Fibroblast of the aortic adventitia (primary cell): ENCODE measurements at places on chromosomes 2 and 18.

GRCh38 chr2:115880558-115880957, 1438.1 kb downstream of the DPP10 start:
- DNase-seq: no peak

DNA sequence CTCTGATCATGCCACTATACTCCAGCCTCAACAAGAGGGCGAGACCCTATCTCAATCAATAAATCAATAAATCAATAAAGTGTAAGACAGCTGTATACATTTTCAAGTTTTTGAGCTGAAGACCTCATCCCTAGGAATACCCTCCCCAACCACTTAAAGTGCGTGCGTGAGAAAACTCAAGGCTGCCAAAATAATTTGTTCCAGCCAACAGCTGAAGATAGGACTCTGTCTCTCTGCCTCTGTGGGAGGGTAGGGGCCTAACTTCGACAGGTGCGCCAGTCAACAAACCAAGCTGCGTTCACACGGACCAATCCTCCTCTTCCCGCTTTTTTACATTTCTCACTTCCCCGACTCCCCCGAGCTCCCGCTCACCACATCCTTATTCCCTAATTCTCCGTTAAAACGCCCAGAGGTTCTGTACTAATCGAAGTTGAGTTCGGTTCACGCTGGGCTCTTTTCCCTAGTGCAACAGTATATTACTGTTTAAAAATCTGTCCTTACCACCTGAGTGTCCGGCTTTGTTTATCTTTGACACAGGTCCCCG, 618 bp downstream of the POLR2D start:
- peak; percentile 6 for DNase-seq

DNA sequence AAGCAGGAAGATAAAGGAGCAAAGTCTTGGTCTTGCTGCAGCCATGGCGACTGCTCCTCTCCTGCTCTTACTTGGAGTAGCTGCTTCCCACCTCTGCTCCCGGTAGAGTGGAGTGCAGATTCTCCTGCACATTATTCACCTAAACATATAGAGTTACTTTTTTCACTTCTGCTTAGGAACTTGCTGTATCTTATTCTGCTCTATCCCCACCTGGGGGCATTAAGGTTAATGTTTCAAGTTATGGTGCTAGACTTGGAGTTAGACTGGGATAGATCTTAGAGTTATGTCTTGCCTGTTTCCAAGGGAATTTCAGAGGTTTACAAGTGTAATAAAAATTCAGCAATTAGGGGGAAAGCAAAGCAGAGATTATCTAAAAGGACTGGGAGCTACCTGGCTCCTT, 144.2 kb downstream of the SETBP1 start:
- no peak for DNase-seq

DNA sequence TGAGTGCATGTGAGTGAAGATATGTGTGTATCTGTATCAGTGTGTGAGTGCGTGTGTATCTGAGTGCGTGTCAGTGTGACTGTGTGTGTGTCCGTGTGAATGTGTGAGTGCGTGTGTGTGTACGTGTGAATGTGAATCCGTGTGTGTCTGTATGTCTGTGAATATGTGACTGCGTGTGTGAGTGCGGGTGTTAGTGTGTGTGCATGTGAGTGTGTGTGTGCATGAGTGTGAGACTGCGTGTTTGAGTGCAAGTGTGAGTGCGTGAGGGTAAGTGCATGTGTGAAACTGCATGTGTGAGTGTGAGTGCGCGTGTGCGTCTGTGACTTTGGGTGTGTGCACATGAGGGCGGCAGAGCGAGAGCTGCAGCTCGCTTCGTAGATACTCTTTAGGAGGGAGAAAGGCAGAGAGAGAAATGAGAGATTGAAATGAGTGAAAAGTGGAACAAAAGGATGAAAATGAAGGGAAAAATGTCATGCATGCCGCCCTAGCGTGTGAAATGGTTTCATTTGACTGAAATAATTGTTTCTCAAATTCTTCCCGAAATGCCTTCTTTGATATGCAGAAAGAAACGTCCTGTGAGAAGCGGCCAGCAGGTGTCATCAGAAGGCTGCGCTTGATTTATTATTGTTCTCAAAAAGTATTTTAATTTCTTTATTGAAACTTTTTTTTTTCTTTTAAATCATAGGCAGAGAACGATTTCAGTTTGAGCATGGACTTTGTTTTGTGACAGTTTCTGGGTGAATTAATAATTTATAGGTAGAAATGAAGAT, 25.6 kb downstream of the ZNF407 start:
- peak; percentile 28 for DNase-seq

GRCh38 chr2:165044505-165045303, 89.4 kb upstream of the SLC38A11 start:
- no peak for DNase-seq

DNA sequence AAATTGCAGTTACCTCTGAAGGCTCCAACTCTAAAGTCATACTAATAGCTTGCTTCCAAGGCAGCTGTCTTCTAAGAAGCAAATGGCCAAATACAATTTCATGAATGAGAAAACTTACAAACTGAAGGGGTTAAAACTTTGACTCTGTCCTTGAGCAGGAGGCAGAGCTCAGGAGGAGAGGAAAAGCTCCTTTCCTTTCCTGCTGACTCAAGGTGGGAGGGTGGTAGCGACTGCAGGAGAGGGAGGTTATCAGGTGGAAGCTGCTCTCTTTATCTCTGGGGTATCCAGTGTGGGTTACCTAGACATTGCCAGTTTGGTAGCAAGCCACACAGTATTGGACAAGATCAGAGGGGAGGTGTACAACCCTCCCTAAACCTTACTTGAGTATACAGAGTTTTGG, 2.7 kb upstream of the EFEMP1 start:
- DNase-seq: no peak

GRCh38 chr18:38520786-38521185, 955.2 kb upstream of the CELF4 start:
- DNase-seq: no peak

DNA sequence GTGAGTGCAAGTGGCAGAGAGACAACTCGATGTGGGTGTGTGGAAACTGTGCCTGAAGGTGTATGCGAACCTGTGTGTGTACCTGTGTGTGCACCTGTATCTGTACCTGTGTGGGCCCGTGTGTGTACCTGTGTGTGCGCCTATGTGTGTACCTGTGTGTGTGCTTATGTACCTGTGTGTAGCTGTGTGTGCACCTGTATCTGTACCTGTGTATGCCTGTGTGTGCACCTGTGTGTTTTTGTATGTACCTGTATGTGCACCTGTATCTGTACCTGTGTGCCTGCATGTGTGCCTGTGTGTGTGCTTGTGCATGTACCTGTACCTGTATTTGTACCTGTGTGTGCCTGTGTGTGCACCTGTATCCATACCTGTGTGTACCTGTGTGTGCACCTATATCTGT, 150.6 kb downstream of the MYT1L start:
- DNase-seq: no peak
